Cortex of kidney (tissue), 1 donor: ENCODE measurements at places on chromosomes 7 and 10.

DNA sequence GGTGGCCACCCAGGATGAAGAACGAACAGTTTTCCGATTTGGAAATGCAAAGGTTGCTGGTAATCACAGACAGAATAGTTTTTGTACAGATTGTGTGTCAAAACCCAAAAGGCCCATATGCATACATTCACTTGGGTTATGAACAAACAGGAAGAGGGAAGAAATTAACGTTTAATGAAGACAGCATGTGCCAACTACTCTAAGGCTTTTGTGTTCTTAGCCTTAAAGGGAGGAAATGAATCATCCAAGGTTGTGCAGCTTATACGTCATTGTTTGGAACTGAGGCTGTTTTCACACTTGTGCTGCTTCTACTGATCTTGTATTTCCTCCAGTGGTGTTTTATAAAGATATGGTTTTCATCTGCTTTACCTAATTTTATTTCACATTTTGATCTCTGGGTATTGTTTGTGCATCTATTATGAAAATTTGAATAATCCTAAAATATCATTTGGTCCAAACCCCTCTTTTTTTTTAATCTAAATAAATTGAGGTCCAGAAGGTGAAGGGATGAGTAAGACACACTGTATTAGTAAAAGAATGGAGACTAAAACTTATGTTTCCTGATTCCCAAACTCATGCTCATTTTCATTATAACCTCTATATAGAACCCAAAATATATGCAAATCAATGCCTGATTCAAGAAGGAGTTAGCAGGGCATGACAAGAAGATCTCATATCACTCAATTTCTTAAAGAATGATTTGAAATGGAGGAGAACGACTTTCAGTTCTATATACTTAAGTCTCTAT is 373.1 kb downstream of the THSD7A start:
- DNase-seq, result no peak

DNA sequence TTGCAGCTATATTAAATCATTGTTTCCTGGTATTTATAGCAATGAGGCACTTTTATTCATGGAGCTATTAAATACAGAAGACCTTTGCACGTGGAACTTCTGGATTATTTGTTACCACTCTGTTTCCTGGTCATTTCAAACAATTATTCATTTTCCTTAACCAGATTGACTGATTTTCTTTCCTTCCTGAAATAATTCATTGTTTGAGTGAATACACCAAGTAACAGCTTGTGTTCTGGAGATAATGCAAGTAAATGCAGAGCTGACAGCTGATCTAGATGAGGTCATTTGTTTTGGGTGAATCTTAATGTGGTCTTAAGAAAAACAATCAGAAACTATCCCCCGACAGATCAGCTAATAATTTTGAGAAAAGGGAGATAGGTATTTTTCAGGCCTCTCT is 497.7 kb downstream of the KIF20B start:
- DNase-seq, result no peak

DNA sequence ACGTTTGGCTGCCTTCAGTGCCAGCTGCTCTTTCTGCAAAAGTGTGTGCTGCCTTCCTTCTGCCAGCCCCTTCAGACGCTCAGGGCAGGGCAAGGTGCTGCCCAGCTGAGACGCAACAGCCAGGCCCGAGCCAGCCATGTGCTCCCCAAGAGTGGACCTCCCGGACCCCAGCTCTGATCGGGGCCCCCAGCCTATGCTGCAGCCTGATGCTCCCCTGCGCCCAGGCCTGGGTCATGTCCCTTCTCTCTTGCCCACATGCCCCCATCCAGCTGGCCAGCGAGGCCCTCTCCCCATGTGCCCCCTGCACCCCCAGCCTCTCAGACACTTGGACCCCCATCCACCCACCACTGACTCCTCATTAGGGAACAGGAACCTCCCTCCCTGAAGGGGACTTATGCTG is 17.8 kb downstream of the WDR86 start:
- no peak for DNase-seq

DNA sequence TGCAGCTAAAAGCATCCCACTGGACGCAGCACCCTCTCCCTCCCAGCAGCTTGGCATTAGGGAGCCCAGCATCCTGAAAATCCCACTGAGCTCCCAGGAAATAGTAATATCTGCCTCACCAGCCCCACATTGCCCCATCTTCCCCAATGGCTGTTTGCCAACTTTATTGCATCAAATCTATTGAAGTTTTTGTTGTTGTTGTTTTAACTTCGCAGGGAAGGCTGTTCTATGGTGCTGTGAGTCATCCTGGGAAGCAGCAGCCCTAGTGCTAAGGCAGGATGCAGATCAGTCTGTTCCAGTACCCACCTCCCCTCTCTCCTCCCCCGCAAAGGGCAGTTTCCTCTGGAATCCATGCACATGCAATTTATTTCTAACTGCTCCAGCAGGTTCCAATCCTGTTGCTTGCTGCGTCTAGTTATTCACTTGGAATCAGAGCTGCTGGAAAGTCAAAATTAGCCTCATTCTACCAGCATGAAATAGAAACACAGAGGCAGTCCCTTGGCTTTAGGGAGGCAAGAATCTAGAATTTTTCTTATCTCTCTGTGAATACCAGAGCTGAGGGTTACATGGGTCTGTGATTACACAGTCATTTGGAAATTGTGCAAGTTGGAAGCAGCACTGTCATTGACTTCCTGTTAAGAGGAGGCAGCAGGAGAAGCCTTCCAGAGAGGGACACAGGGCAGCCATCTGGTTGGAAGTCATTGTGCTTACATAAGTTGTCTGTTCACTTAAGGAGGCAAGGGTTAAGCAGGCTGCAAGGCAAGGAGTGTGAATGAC is 115.9 kb upstream of the CACUL1 start:
- DNase-seq, result no peak

DNA sequence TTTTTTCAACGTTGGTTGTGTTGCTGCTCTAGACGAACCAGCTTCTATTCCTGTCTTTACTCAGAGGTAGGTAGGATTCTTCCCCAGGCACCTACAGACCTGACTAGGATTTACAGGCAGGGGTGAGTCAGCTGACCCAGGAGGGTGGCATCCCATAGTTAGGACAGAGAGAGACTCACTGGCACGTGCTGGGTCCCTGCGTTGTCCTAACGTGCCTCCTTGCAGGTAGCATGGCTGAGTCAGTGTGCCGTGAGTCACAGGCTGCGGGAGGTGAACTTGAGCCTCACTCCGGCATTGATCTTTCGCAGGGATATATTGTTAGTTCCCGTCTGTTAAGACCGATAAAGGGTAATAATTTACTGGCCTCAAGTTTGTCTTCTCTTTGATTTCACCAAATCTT is 96.5 kb downstream of the PFKFB3 start:
- DNase-seq, result no peak

GRCh38 chr7:123864436-123864835 is 19.5 kb downstream of the HYAL4 start:
- no peak for DNase-seq

- no peak for DNase-seq
Observed at GRCh38 chr7:111863269-111863668, 301.0 kb upstream of the IMMP2L start.
